ENCODE measurements at places on chromosomes 12 and 14. TPM values are rescaled to one million over a fixed set of nuclear protein-coding genes. Genes with fewer than 3 reads are reported as not detected.
A peak's percentile ranks its signal among the peaks of the same experiment; 100 is the strongest.

DNA sequence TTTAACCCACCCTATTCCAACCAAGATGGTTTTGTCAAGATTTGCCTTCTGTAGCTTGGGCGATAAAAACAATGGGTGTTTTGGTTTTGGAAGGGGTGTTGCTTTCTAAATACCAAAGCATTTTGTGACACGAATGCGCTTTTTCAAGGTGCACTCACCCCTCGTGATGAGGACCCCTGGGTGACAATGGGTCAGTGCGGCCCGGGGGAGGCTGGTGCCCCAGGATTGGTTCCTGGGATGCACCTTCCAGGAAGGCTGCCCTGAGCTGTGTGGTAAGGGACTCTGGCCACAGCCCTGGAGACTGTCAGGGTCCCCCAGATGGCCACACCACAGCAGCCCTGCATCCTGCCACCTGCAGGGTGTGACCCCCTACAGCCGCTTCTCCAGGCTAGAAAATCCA lies 180.6 kb upstream of the MYL2 start:
- DNase-seq, result no peak
- no peaks in the 10 kb centered on the region for H3K4me1 ChIP-seq
- H3K36me3 ChIP-seq, result no peaks in the 10 kb centered on the region
- H3K27ac ChIP-seq, result no peak overlapping the region

GRCh38 chr12:32906399-32907165 lies 10.0 kb upstream of the PKP2 start:
- no peaks in the 10 kb centered on the region for H3K36me3 ChIP-seq
- DNase-seq, result no peak

INHBC gene
- not detected for total RNA-seq

DNA sequence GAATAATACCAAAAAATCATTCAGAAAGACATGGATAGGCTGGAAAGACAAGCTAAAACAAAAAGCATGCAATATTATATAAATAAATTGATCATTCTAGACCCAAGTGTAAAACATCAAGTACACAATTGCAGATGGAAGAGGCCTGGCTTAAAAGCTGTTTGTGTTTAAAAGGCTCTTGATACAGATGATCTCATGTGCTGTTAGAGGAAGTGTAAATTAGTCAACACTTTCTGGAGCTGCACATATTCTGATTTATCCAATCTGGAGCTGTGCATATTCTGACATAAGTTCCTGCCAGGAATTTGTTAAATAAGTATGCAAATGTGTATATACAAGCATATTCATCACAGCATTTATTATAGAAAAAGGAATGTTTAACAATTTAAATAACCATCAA lies 273.1 kb downstream of the RPS29 start:
- DNase-seq, result no peak
- no peak overlapping the region for H3K4me3 ChIP-seq
- H3K27ac ChIP-seq, result no peak overlapping the region
- no peaks in the 10 kb centered on the region for H3K27me3 ChIP-seq

GRCh38 chr14:58598804-58599525 lies 38.8 kb upstream of the DACT1 start:
- H3K36me3 ChIP-seq, result no peaks in the 10 kb centered on the region
- H3K4me1 ChIP-seq, result no peaks in the 10 kb centered on the region
- no peak overlapping the region for H3K4me3 ChIP-seq
- H3K27me3 ChIP-seq, result no peaks in the 10 kb centered on the region
- no peak overlapping the region for H3K27ac ChIP-seq

AP1G2 gene
- 73.6 TPM for total RNA-seq

- peak; percentile 61 for DNase-seq
- no peaks in the 10 kb centered on the region for H3K27me3 ChIP-seq
- H3K4me1 ChIP-seq, result no peaks in the 10 kb centered on the region
Observed at GRCh38 chr12:12244341-12244740, 22.5 kb downstream of the LRP6 start.

- H3K27me3 ChIP-seq, result peaks cover 37% of the 10 kb centered on the region
- H3K27ac ChIP-seq, result no peak overlapping the region
- peaks cover 8% of the 10 kb centered on the region for H3K4me1 ChIP-seq
- H3K4me3 ChIP-seq, result no peak overlapping the region
- no peaks in the 10 kb centered on the region for H3K36me3 ChIP-seq
- DNase-seq, result peak; percentile 44
Observed at GRCh38 chr12:64826234-64826633, 1.8 kb downstream of the TBC1D30 start.

- H3K4me1 ChIP-seq, result peaks cover 17% of the 10 kb centered on the region
- H3K27ac ChIP-seq, result no peak overlapping the region
- no peaks in the 10 kb centered on the region for H3K36me3 ChIP-seq
- no peak overlapping the region for H3K4me3 ChIP-seq
- H3K27me3 ChIP-seq, result no peaks in the 10 kb centered on the region
Observed at GRCh38 chr12:47394070-47394469, 311.8 kb downstream of the RPAP3 start.
